Stimulated activated CD4-positive, alpha-beta T cell treated with anti-CD3 and anti-CD28 coated beads, Interleukin-12 subunit alpha, Interleukin-12 subunit beta, amount 100 ng/mL, for 24 hours (primary cell): ENCODE measurements at places on chromosomes 16 and 17.

GRCh38 chr17:82297280-82297713 lies 20.1 kb downstream of the CD7 start:
- DNase-seq = peak; percentile 88

- no peak for DNase-seq
These were observed 200.2 kb downstream of the RBFOX3 start for GRCh38 chr17:79410681-79411080.

DNA sequence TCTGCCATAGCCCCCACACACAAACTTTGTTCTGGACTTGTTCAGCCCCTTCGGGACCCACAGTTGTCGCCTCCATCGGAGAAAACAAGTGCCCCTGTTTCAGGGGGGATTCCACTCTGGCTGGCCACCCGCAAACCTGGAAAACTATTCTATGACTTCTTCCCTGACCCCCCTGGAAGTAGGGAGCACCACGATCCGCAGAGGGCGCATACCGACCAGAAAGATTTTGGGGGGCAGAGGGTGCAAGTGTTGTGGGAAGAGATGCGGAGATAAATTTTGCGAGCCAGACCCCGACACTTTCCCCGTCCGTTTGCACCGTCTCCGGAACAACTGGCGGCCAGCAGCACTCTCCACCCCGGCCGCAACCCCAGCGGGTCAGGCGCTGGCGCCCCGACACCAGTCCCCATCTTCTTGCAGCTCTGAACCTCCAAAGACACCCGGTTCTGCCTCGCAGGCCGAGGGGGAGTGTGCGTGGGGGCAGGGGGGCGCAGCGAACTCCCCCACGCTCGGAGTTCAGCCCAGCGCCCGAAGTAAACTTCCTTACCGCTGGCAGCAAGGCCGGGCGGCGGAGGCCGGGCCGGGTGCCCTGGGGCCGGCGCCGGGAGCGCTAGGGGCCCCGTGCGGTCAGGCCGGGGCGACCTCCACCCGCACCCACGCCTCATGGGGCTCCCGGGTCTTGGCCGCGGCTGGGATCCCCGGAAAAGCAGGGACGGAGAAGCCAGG lies 744 bp downstream of the SALL1 start:
- DNase-seq = no peak

DNA sequence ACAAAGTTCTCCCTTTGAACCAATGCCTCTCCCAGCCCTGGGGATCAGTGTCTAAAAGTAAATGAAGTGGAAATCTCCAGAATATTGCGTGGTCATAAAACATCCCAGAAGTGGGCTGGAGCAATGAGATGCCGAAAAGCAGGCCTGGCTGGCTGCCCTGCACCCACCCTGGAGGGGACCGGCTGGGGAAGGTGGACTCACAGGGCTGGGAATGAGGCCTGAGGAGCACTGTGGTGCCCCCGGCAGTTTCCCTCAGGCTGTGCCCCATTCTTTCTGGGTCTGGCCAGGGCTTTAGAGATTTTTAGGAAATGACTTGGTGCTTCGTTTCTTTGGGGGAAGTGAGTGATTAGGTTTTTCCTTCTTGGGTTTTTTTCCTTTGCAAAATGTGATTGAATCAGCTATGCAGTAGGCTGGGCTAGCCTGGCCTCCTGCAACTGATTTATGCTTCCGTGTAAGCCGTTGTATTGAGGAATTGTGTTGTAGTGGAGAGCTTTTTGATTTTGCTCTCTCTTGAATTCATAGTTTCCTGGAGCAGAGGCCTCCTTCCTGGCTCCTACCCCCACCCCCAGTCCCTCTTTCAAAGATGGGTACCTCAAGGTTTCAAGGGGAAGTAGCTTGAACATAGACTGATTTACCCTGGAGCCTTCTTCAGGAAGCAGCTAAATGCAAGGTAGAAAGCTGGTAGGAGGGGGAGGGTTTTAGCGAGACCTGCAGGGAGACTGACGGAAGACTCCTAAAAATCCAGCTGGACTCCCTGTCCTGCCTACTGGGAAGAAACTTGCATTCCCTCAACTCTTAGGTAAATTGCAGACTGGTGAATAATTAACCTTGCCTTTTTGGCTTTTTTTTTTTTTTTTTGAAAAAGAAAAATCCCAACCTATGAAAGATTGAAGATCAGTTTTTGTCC lies 170.2 kb downstream of the RAB11FIP4 start:
- DNase-seq = no peak

DNA sequence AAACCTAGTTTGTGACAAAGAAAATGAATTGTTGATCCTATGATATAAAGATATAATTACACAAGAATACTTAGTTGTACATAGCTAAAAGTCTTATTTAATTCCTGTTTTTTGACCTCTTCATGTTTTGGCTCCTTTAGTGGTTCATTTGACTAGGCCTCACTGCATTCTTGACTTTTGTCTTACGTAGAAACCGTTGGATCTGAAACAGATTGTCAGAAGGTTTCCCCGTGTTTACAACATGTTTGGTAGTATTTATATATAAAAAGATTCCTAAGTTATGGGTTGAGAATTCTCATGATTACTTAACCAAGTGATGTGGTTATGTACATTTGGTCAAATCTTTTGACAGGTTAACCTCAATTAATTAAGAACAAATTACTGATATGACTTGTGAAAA lies 162.8 kb downstream of the BCAS3 start:
- DNase-seq = no peak

GRCh38 chr17:21287703-21288449 lies 3.4 kb downstream of the MAP2K3 start:
- peak; percentile 97 for DNase-seq

DNA sequence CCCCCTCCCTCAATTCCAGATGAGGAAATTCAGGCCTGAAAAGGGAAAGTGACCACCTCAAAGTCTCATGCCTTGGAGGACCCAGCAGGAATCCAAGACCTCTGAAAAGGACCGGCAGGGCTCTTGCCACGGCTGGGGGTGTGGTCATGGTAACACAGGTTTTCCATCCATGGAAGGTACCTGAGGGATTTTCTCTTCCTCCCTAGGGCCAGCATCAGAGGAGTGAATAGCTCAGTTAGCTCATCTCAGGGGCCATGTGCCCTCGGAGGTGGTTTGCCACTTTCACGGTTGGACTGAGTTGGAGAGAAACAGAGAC lies 1.3 kb downstream of the CIITA start:
- no peak for DNase-seq
